Stimulated activated CD4-positive, alpha-beta T cell treated with anti-CD3 and anti-CD28 coated beads, TNF-alpha, amount 100 ng/mL, for 4 hours (primary cell): ENCODE measurements at places on chromosomes 5 and 9.

DNA sequence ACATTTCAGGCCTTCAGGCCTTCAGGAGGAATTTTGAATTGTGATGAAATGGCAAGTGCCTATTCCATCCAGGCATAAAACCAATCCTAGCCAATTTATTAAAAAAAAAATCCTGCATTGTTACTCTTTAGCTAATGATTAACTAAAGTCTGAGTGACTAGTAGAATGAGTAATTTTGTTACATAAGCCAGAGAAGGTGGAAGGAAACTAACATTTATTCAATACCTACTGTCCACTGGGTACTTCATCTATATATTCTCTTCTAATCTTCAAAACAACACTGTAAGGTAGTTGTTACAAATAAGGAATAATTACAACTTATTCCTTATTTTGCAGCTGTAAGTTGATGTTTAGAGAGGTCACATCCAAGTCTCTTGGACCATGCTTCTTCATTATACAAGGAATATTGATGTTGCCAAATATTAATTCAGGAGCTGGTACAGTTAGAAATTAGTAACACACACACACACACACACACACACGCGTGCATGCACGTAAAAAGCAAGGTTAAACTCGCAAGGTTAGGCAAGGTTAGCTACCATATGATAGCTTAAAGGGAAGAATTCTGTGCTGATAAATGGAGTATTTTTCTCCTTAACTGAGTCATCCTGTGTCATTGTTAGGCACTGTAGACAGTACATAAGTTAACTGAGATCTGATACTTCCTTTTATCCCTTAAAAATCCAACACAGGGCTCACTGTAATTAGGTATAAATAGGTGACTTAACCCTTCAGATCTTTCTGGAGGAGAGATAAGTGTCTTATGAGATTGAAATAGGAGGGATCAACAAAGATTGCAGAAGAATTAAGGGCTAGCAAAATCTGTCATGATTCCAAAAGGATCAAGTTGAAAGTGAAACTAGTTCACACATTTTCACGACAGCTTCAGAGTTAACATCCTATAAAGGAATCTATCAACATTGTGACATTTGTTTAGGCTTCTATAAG lies 596.9 kb downstream of the PDE4D start:
- no peak for DNase-seq

GRCh38 chr9:38023661-38024035 lies 45.4 kb downstream of the SHB start:
- no peak for DNase-seq

DNA sequence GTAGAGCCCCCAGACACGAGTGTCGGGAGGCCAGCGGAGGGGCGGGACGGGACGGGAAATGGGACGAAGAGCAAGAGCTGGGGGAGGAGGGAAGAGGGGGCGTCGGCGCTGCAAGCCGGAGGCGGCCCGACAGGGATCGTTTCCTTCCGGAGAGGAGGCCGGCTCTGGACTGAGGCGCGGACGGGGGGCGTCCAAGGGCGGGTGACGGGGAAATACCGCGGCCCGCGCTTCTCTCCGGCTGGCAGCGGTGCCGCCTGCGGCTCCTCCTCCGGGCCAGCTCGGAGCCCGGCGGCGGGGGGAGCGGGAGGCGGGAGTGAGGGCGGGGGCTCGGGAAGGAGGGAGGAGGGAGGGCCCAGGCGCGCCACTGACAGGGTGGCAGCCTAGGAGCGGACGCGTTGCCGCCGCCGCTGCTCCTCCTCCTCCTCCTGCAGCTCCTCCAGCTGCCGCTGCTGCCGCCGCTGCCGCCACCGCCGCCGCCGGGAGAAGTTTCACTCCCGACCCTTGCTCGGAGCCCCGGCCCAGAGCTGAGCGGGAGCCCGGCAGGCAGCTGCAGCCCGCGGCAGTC lies at the start of gene CHSY3:
Gene CHSY3 (plus strand): TSS at position 364 of the 565 bp plus-strand sequence.
- DNase-seq = no peak

GRCh38 chr5:136506131-136506530 lies 140.8 kb upstream of the TRPC7 start:
- no peak for DNase-seq

DNA sequence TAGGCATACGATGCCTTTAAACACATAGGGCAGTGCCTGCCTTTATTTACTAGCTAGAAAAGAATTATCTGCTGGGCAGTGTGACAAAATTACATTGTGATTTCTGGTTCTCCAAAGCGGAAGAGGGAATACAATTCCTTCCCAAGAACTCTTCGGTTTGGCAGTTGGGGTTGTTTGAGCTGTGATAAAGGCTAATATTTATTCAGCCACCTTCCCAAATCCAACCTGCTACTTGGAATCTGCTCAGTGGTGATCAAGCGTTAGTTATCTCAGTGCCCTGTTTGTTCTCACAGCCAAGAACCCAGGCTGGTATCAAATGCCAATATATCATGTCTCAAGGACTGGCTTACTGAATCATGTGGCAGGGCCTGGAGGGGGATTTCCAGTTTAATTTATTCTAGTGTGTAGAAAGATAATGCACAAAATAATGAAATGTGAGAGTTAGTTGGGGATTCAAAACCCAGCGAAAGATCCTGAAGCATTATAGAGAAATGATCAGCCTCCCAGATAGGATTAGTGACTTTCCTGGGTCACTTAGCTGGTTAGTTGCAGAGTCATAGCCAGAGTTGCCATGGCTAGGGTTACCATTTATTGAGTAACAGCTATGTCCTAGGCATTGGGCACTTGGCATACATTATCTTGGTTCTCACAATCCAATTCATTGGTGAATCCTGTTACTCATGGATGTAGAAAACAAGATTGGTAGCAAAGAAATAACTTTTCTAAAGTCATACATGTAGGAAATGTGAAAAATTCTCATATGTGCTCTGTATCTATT lies 457.0 kb upstream of the KLF4 start:
- no peak for DNase-seq

DNA sequence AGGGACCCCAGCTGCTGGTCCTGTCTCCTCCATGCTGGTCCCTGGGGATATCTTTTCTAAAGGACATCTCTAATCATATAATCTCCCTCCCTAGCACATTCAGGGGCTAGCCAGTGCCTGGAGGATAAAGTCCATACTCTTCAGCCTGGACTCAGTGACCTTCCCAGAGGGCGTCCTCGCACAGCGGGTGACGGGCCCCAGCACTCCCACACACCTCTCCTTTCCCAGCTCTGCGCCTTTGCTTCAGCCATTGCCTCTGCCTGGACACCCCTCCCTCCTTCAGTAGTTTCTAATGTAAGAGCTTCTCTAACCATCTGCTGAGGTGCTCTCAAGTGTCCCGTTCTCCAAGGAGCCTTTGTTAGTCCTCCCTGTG lies 15.2 kb upstream of the TNIP1 start:
- DNase-seq = no peak
